Muscle of leg (tissue), 16 donors: ENCODE measurements at places on chromosomes 11 and 22. TPM values are rescaled to one million over a fixed set of nuclear protein-coding genes. Genes with fewer than 3 reads are reported as not detected.

- no peak for DNase-seq
Observed at GRCh38 chr22:36991206-36991605, 28.0 kb downstream of the TST start.

DNA sequence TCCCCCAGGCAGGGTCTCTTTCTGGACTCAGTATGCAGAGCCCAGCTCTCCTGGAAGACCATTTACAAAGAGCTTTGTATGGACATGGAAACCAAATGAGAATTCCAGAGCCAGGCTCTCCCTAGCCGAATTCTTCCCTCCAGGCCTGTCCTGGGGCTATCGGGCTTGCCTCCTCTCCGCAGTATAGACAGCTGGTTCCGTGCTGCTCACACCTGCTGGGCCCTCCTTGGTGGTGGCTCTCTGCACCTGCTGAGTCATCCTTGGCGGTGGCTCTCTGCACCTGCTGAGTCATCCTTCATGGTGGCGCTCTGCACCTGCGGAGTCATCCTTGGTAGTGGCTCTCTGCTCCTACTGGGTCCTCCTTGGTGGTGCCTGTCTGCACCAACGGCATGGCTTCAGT lies 743.5 kb downstream of the BRD1 start:
- DNase-seq: no peak

DNA sequence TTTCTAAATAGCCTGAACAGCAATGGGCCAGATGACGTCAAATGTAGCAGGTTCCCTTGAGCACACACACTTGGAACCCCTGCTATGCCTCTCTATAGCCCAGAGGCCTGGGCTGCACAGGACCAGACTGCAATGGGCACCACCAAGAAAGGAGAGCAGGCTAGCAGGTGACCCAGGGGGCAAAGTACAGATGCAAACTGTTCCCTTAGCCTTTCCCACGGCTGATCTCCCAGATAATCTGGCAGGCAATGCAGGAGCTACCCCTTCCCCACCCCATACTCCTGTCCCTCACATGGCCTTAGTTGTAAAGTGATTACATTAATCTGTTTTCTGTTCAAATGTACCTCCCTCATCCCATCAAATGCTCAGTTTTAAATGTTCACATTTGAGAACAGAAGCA lies 41.3 kb downstream of the SMCO4 start:
- no peak for DNase-seq

The EFCAB6 gene
- 1.5 TPM for total RNA-seq

The SCT gene
- total RNA-seq: 55.2 TPM

The PTPRJ gene
- total RNA-seq: 3.6 TPM

The FAM76B gene
- 24.8 TPM for total RNA-seq

The GPR83 gene
- total RNA-seq: 0.09 TPM
